CD4-positive, alpha-beta T cell treated with Interleukin-10 for 1 hour (primary cell): ENCODE measurements at places on chromosomes 13 and 19.

DNA sequence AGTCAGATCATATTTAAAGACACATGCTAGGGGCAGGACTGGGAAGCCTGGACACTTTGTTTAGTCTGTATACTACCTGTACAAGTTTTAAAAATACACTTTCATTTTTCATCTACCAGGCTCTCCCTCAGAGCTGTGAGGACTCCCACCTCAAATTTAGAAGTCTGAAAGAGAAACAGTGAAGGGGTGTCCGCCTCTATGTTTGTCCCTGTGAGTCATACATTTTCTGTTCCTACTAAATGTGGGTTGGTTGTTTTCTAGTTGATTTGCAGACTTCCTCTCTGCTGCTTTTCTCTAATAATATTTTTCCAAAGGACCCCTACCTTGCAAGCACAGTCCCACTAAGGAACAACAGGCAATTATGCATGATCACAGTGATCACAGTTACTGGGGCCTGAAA, 110.5 kb downstream of the ENOX1 start:
- no peak for DNase-seq

DNA sequence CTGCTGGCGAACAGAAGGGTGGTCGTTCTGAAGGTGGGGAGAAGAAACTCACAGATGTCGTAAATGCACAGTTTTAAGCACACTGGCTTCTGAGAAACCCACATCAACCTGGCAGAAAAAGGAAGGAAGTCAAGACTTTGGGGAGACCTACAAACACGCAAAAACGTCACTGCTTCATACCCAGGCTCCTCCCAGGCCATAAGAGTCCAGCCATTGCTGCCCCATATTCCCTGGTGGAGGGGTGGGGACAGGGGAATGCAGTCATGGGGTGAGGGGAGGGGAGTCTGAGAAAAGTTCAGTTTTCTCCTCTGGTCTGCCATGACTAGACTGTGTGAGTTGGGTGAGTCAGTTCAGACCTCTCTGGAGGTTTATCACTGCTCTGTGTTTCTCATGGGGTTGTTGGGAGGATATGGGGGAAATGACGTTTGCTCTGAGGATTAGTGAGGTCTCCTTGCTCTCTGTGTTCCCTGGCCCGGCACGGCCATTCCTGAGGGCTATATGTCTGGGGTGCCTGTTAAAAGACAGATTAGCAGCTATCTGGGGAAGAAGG, 139.0 kb downstream of the FLT1 start:
- DNase-seq = no peak

- no peak for DNase-seq
Measured at GRCh38 chr13:81487151-81487550, 1146.2 kb upstream of the SPRY2 start.

DNA sequence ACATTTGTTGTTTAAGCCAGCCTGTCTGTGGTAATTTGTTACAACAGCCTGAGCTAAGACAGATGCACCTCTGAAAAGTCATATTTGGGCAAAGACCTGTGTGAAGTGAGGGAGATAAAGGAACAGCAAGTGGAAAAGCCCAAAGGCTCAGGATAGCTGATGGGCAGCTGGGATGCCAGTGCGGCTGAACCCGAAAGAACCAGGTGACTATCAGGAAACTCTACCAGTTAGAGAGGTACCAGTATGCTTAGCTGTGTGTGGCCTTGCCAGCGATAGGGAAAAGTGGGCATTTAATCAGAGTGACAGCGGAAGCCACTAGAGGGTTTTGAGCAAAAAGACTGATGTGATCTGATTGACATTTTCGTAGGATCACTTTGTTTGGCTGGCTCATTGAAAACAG, 764.8 kb upstream of the GPC6 start:
- DNase-seq = no peak

DNA sequence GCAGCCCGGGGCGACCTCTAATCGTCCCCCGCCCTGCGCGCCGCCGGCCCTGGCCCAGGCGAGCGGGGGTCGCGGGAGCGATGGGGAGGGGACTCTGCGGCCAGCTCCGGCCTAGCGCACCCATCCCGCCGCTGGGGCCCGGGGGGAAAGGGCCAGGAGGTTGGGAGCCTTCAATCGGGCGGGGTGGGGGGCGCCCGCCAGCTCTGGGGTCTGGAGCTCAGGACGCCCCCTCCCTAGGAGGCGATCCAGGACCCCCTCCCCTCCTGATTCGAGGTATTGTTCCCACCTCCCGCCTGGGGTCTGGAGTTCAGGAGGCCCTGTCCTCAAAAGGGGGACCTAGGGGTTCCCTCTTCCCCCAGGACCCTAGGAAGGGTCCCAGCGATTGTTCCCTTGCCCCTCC, 430 bp downstream of the ZNF358 start:
- no peak for DNase-seq

GRCh38 chr19:4007836-4008539, 452 bp downstream of the PIAS4 start:
- no peak for DNase-seq
